ENCODE measurements at places on chromosomes 3 and 15.

- DNase-seq, result no peak
These were observed 5.7 kb downstream of the LYSMD2 start for GRCh38 chr15:51731549-51732267.

GRCh38 chr3:95939235-95939809 lies 875.1 kb upstream of the EPHA6 start:
- no peak for DNase-seq

GRCh38 chr15:87518957-87519356 lies 737.6 kb downstream of the NTRK3 start:
- DNase-seq, result no peak

- no peak for DNase-seq
These were observed 121.1 kb downstream of the PDCD6IP start for GRCh38 chr3:33919312-33920120.

DNA sequence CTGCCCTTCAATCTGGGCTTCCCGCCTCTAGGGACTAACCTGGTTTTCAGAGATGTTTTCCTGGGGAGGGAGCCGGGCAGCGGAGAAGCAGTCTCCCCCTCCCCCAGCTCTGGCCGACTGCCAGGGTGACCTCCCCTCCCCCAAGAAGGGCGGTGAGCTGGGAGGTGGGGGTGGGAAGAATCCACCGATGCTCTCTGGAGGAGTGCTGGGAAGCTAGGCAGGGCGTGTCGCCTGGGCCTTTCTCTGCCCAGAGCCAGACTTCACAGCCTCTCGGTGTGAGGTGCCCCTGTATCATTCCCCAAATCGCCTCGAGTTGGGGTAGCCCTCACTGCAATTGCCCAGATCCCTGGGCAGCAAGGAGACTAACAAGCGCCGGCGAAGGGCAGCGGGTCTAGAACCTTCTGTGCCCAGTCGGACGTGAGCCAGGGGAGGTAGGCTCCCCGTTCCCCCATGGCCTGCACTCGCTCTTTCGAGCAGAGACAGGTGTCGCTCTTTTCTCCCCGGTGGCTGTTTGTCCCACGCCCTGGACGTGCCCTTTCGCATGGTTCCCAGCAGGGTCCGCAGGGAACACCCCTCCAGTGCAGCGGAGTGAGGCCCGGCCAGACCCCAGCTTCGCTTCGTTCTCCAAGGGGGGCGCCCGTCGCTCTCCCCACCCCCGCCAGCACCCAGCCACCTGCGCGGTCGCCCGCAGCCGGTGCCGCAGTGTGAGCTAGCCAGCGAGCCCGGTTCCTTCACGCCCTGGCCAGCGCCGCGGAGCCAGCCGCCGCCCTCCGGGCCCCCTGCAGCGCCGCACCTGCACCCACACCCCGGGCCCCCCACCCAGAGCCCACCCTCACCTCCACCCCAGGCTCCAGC lies 1.1 kb downstream of the RAB6B start:
- no peak for DNase-seq

GRCh38 chr3:7546253-7546652 lies 685.3 kb downstream of the GRM7 start:
- DNase-seq, result no peak

DNA sequence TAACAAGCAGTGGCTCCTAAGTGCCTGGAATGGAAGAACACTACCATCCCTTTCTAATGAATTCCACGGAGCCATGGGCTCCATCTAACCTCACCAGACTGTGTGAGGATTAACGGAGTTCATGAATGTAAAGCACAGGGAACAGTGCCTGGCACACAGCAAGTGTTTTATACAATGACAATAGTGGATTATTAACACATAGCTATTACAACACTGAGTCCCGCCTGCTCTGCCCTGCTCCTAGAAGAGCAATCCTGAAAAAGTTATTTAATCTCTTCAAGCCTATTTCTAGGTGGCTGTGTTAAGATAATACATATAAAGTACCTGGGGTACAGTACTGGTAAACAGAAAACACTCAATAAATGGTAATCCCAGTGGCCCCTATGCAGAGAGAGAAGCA lies 51.4 kb downstream of the RYK start:
- no peak for DNase-seq

Data from SHP77 (cell line).